ENCODE measurements at places on chromosomes 4 and X.

DNA sequence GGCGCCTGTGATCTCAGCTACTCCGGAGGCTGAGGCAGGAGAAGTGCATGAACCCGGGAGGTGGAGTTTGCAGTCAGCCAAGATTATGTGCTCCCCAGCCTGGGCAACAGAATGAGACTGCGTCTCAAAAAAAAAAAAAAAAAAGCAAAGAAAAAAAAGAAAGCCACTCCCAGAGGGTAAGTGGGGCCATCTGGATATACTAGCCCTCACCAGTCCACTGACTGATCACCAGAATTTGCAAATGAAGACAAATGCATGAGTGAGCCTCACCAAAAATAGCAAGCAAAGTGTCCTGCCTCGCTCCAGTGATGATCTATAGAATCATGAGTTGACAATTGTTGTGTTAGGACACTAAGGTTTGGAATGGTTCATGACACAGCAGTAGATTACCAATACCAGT is 47.6 kb downstream of the ZFP42 start:
- no peak for DNase-seq

- DNase-seq = no peak
Observed at GRCh38 chr4:164701665-164702064, 52.3 kb upstream of the SMIM31 start.

DNA sequence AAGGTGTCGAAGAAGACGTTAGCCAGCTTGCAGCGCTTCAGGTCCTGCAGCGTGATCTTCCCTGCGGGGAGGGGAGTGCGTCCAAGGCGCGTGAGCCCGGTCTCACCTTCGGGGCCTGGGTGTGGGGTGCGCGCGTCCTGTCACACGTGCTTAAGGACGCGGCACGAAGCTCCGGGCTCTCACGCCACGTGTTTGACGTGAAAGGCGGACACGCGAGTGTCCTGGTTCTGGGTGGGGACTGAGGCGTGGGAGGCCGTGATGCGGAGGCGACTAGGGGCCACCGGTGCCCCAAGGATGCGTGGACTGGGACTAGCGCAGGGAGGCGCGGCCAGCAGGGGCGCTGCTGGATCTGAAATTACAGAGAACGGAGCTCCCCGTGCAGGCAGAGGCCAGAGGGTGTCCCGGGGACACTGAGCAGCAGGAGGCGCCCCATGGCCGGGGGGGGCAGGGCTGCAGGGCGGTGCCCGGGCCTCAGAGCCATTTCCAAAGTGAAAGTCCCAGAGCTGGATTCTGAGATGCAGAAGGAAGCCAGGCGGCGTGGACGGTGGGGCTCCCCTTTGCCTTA is 20.3 kb upstream of the GTPBP6 start:
- no peak for DNase-seq

- no peak for DNase-seq
Observed at GRCh38 chr4:87038837-87039615, 104.2 kb downstream of the AFF1 start.

DNA sequence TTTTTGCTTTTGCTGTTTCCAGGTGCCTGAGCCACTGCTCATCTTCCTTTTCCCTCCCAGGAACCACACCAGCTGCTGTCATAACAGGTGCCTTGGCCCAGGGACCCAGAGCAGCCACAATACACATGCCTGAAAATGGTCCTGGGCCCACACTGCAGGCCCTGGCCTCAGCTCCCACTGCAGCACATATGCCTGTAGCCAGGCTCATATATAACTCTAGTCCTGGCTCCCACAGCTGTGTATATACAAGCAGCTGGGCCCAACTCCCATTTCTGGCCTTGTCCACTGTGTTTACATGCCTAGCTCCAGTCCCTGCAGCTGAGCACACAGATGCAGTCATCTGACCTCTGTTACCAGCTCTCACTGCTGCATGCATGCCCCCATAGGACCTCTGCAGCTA is 930.5 kb downstream of the ADGRL3 start:
- DNase-seq = no peak

GRCh38 chr4:54986095-54986846 is 139.1 kb downstream of the KDR start:
- DNase-seq = no peak

- no peak for DNase-seq
Observed at GRCh38 chrX:124274438-124275181, 57.9 kb upstream of the TEX13D start.

DNA sequence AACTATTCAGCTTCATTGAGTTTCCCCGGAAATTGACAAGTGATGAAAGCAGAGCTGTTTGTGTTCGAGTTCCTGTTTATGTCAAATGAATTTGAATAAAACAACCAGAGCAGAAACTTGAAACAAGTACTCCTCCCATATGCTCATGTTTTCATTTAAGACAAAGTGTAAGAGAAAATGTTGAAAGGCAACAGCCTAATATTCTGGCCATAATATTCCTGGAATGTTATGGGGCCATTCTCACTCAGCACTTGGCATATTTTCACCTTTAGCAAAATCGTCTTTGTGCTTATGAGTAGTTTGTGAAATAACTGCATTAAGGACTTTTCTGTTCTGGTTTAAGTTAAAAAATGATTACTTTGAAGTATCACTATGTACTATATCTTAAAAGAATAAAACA is 276.0 kb upstream of the FAT1 start:
- no peak for DNase-seq

GRCh38 chr4:34850968-34851367 is 1393.3 kb downstream of the ARAP2 start:
- DNase-seq = no peak

DNA sequence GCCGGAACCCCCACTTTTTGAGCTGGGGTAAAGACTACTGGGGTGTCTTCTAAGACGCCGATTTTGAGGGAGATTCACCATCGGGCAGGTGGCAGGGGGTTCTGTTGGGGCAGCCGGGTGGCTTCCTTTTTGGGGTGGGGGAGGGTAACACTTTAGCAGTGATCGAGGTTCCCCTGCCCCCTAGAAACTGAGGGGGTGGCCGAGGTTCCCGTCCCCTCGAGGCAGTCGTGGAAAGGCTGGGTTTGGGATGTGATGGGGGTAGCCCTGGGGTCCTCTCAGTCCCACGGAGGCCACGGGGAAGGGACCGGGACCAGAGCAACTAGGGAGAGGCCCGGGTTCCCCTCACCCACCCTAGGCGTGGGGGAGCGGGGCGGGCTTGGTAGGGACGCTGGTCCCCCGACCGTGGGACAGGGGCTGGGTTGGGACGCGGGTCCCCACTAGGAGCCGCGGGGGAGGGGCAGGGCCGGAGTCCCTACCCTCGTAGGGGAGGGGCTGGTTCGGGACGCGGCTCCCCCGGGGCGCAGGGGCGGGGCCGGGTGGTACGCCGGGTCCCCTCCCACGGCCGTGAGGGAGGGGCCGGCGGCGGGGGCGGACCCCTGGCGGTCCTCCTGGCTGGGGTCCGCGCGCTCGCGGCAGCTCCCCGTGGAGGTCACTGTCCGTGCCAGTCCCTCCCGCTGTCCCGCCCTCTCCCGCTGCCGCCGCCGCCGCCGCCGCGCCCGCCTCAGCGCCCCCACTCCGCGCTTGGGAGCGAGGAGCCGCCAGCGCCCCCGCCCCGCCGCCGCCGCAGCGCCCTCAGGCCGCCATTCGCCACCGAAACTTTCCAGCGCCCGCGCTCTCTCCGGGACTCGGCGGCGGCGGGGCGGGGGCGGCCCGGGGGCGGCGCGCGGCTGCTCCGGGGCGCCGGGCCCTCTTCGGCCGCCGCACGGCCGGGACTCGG is at the start of gene TBL1X:
Gene TBL1X (plus strand): TSS at position 624 of the 937 bp plus-strand sequence. CDS start 188,529 bp downstream, outside the sequence.
- peak; percentile 14 for DNase-seq

GRCh38 chrX:78922754-78923153 is 22.4 kb upstream of the P2RY10 start:
- no peak for DNase-seq

DNA sequence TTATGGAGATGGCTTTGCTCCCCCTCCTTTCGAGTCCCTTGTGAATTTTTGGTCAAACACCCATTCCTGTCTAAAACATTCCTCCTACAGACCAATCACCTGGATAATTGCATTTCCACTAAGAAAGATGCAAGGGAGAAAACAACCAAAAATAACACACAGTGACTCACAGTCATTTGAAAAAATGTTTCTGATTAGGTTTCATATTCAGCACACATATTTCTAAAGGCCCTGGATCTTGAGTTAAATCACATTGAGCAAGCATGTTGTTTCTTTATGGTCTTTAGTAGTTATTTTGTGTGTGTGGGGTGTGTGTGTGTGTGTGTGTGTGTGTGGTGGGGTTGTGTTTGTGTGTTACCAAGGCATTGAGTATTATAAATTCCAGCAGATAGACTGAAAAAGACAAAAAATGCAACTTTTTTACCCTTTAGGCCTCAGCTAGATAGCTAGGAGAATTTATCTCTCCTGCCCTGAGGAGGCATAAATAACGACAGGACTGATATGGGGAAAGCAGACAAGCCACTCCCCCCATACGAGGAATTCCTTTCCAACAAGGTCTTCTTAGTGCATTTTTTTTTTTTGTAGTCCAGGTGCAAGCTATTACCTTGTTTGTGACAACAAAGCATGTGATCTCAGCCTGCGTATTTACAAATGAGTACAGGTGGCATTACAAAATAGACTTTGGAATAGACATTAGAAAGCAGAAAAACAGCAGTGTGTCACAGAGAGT is 265.4 kb upstream of the ADGRL3 start:
- no peak for DNase-seq

DNA sequence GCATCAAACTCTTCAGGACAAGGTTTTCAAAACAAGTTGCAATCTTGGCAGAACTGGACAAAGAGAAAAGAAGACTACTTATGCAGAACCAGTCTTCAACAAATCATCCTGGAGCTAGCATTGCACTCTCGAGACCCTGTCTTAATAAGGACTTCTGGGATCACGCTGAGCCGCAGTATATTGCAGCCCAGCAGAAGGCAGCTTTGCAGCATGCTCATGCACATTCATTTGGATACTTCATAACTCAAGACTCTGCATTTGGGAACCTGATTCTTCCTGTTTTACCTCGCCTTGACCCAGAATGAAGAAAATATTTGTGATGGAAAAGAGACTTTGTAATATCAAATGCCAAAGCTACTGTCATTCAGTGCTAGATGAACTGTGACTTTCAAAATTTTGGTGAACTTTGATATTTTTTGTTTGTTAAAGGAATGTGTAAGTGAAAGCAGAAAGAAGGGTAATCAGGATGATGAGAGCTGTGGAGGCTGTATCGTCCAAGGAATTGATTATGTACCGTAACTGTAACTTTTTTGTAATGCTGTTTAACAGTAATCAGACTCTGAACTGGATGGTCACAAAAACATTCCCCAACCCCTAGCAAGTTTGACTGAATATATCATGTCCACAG is 27.2 kb downstream of the HSPA4L start:
- DNase-seq = no peak

DNA sequence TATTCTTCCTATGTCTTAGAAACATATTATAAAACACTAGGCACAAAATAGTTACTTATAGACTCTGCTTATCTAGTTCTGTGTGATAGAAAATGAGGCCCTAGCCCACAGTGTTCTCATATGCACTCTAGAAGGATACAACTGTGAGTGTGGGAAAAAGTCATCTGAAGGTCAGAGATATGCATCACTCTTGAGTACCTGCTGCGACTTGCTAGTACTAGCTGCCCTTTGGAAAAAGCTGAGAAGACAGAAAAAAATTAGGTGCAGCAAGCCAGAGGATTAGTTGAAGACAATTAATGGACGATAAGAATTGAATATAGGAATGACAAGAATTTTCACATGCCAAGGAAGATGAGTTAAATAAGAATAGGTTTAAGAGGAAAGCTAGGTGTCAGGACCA is 61.3 kb downstream of the MTHFD2L start:
- no peak for DNase-seq

DNA sequence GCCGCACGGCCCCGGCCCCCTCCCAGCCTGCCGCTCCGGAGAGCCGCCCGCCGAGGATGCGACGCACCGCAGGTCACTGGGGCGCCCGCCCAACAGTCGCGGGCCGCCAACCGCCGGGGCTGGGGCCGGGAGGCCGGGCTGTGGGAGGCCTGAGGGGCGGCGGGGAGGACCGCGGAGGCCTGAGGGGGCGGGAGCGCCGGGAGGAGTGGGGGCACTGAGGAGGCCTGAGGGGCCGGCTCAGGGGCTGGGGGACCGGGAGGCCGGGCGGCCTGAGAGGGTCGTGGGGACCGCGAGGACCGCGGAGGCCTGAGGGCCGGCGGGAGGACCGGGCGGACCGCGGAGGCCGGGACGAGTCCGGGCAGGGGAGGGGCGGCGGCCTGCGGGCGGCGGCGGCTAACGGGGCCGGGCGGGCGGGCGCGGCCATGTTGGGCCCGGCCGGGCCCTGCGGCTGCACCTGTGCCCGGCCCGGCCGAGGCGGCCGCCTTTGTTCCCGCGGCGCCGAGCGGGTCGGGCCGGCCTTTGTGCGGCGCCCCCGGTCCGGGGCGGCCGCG is 353 bp downstream of the NSD2 start:
- DNase-seq = peak; percentile 32

DNA sequence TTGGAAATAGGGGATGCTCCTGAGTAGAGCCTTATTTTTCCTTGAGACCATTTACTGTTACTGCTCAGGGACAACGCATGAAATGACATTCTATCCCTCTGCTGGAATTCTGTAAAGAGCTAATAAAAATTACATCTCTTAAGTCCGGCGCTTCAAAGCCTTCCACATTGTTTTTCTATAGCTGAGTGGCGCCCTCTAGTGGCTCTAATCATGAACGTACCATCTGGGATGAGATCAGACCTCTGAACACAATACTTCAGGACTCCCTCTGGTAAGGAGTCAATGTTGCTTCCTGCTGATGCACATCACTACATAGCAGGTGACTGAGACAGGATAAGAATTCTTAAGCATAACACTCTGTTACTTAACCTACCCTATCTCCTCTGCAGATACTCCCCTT is 6.0 kb downstream of the HMGN5 start:
- DNase-seq = peak; percentile 63

- DNase-seq = no peak
Observed at GRCh38 chr4:142168181-142168580, 531.8 kb downstream of the IL15 start.

- DNase-seq = no peak
Observed at GRCh38 chr4:95524729-95525128, 24.0 kb downstream of the UNC5C start.

GRCh38 chr4:10121568-10122208 is 5.1 kb upstream of the WDR1 start:
- no peak for DNase-seq

GRCh38 chrX:119870626-119871131 is 854 bp downstream of the RNF113A start:
- DNase-seq = no peak

GRCh38 chr4:152164561-152164960 is 371.3 kb downstream of the FBXW7 start:
- DNase-seq = no peak

DNA sequence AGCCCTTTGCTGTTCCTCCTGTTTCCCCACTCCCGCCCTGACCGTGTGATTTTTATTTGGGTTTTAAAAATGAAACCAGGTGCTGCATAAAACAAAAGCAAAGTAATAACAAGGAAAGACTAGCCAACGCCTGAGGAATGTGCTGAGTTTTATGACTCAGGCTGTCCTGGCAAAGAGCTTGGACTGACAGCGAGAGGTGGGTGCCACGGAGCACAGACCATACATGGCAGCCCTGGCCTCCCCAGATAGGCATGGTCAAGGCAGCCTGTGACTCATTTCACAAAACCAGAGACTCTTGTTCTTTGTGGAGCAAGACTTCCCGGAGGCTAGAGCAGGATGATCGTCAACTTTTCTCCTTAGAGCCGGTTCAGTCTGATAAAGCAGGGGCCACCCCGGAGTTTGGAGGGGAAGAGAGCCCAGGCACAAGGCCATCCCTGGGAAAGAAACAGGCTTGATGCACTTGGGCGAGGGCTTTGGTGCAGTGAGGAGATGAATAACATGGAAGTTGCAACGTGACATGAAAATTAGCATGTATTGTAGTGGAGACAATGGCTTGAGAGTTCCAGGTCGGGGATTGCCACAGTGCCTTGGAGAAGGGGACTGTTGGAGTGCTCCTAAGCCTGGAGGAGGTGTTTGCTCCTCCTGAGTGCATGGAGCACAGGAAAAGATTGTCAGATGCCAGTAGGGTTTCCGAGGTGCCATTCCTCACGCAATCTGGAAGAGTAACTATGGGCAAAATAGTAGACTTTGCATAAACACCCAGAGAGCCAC is 54.8 kb downstream of the C4orf51 start:
- no peak for DNase-seq
